Kidney capillary endothelial cell (primary cell): ENCODE measurements at places on chromosomes 16 and 17.

- DNase-seq = no peak
These were observed 124.7 kb upstream of the NOG start for GRCh38 chr17:56468840-56469239.

- DNase-seq = no peak
These were observed at the start of gene SREBF1 for GRCh38 chr17:17836818-17837379. SREBF1 (minus strand) TSS chr17:17836986; CDS start chr17:17836817, 169 bp downstream.

DNA sequence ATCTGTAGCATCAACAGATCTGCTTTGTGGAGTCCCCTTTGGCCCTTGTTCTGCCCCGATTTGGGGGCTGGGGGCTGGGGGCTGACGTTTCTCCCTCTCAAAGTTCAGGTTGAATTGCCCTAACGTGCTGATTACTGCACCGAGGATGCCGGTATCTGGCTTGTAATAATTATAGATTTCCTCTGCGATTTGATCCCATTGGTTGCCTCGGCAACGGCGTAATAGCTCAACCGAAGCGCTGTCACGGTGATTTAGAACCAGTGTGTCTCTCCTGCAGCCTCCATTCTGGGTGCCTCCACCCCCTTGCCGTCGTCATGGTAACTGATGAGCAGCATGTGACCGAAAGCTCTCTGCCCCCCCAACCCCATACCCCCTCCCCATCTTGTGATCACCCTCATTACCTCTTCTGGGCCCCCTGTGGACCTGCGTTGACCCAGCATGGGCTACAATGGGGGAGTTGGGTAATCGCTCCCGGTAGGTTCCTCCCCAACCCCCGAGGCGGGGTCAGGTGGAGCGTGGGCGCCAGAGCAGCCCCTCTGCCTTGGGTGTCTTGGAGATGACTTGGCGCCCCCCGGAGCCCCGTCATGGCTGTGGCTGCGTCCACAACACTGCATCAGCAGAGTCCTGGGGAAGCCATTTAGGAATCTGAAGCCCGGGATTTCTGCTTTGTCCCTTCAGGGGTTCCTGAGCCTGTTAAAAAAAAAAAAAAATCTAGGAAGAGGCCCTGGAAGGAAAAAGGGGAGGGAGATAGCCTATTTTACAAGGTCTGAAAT, 38.4 kb downstream of the ABAT start:
- no peak for DNase-seq

DNA sequence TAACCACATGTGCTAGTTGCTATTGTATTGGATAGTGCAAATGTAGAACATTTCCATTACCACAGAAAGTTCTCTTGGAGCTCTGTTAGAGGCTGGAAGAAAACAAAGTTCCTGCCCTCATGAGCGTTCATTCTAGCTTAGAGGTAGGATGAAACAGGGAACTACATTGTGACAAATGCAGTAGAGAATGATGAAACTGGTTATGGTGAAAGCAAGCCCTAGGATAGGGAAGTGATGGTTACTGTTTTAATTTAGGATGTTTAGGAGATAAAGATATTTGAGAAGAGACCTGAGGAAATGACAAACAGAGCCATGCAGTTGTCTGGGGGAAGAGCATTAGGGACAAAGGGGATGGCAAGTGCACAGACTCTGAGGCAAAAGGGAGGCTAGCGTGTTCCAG, 50.7 kb downstream of the AATF start:
- no peak for DNase-seq

GRCh38 chr17:8964801-8965393, 610 bp downstream of the PIK3R5 start:
- DNase-seq = no peak
